ENCODE measurements at places on chromosomes 4 and X.

- DNase-seq: no peak
These were observed 143.4 kb downstream of the AREG start for GRCh38 chr4:74588350-74588749.

- no peak for DNase-seq
These were observed 41.5 kb downstream of the CBLL2 start for GRCh38 chrX:22314211-22314610.

GRCh38 chrX:133005042-133005441, 46.6 kb upstream of the HS6ST2 start:
- no peak for DNase-seq

DNA sequence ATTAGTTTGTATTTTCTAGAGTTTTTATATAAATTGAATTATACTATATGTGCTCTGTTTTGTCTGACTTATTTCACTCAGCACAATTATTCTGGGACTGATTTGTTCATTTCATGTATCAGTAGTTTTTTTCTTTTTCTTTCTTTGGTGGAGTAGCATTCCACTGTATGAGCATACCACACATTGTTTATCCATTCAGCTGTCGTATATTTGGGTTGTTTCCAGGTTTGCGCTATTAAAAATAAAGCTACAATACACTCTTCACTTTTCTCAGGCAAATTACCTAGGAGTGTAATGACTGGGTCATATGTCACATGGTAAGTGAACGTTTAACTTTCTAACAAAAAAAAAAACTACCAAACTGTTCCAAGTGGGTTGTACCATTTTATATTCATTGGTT, 9.6 kb upstream of the OTUD4 start:
- no peak for DNase-seq

- DNase-seq: no peak
These were observed 208.8 kb upstream of the CLNK start for GRCh38 chr4:10893395-10893794.

- no peak for DNase-seq
These were observed 128.2 kb downstream of the C4orf51 start for GRCh38 chr4:145808021-145808650.

DNA sequence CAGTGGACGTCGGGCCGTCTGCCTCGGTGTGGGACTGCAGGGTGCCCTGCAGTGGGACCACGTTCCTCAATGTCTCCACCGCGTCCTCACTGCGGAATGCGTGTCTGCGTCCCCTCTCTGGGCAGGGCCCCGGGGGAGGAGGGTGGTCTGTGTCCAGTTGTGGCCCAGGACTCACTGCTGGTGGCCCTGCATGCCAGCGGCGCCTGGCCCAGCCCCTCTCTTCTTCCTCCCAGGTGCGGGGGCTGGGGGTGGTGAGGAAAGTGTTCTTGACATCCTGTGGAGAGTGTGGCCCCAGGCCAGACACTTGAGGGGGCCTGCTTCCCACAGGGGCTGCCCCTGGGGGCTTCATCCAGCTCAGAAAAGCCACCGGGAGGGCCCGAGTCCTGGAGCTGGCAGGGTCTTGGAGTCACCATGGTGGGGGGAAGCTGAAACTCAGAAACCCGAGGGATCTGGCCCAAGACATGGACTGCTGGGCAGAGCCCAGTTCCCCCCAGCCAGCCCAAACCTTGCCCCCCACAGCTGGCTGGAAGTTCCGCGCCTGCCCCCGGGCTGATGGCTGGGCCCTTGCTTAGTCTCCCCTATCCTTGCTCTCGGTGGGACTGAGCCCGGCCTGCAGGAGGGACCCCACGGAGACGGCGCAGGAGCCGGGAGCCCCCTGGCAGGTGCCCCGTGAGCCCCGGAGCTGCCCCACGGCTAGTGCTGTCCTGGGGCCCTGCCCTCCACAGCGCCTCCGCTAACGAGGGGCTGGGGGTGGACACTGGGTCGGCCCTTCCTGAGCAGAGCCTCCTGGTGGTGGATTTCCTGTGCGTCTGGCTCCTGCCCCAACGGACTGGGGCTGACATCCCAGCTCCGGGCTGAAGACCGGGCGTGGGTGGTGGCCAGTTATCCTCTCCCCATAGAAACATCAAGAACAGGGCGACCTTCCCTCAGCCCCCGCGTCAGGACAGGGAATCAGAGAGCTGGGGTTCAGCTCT, 2.9 kb downstream of the DOK7 start:
- DNase-seq: no peak

GRCh38 chr4:52299120-52299519, 248.0 kb downstream of the SPATA18 start:
- DNase-seq: no peak

DNA sequence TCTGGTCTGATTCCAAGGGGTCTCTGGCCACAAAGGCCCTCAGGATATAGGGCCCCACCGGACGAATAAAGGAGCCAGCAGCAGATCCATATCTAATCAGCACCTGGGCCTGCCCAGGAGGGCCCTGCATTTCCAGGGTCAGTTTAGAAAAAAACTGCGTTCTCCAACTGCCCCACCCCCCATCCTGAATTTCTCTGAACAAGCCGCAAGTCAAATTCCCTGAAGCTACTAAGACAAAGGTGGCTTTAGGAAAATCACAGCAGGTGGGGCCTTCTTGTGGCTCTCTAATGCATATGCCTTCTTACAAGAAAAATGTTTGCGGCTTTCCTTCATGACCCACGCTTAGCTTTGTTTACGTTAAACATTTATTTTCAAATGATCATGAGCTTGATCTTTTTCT, 76.6 kb downstream of the MBNL3 start:
- no peak for DNase-seq

- DNase-seq: peak; percentile 44
These were observed 85.5 kb downstream of the STARD8 start for GRCh38 chrX:68732906-68733493.

- DNase-seq: no peak
These were observed 6.1 kb downstream of the TACC3 start for GRCh38 chr4:1727117-1728031.

GRCh38 chr4:54558889-54559677, 98.7 kb upstream of the KIT start:
- no peak for DNase-seq

GRCh38 chr4:1462768-1463075, 56.5 kb upstream of the NKX1-1 start:
- no peak for DNase-seq
